Activated CD4-positive, alpha-beta T cell treated with anti-CD3 and anti-CD28 coated beads, Interleukin-2, amount 50 U/mL, for 16 hours (primary cell): ENCODE measurements at places on chromosomes 2 and 18.

- DNase-seq: no peak
These were observed 37.7 kb upstream of the CNGA3 start for GRCh38 chr2:98308532-98308931.

GRCh38 chr2:214193943-214194342 lies 216.9 kb upstream of the VWC2L start:
- DNase-seq: no peak

DNA sequence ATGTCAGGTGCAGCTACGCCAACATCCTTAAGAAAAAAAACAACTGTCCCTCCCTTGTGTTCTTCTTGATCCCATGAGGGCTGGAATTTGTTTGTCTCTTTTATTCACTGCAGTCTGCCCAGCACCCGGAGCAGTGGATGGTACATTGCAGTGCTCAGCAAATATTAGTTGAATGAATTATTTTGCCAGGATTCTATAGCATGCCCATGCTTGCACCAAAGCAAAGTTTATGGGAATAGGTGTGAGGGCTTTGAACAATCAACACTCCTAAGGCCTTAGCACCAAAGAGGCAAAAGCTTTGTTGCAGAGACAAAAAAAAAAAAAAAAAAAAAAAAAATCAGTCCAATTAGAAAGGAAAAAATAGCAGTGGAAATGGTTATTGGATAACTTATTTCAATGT lies 28.7 kb upstream of the DCC start:
- no peak for DNase-seq

GRCh38 chr2:68734688-68735525 lies at the start of gene ARHGAP25:
Gene ARHGAP25 (plus strand): TSS chr2:68734811. CDS start chr2:68735200, 389 bp downstream.
- peak; percentile 87 for DNase-seq

DNA sequence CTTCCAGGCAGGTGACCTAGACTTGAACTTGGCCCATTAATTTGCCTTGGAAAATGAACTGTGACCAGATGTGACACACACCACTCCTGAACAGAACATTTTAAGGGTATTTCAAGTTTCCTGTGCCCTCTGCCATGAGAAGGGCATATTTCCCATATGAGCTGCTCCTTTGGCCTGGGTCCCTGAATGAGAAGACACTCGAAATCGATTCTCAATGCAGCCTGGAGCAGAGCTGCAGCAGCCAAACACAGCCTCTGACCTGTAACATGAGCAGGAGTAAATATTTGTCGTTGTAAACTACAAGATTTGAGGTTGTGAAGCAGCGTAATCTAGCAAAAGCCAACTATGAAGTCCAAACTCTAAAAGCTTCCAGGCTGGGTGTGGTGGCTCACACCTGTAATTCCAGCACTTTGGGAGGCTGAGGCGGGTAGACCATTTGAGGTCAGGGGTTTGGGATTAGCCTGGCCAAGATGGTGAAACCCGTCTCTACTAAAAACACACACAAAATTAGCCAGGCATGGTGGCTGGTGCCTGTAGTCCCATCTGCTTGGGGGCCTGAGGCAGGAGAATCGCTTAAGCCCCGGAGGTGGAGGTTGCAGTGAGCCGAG lies 30.1 kb upstream of the SOS1 start:
- no peak for DNase-seq

DNA sequence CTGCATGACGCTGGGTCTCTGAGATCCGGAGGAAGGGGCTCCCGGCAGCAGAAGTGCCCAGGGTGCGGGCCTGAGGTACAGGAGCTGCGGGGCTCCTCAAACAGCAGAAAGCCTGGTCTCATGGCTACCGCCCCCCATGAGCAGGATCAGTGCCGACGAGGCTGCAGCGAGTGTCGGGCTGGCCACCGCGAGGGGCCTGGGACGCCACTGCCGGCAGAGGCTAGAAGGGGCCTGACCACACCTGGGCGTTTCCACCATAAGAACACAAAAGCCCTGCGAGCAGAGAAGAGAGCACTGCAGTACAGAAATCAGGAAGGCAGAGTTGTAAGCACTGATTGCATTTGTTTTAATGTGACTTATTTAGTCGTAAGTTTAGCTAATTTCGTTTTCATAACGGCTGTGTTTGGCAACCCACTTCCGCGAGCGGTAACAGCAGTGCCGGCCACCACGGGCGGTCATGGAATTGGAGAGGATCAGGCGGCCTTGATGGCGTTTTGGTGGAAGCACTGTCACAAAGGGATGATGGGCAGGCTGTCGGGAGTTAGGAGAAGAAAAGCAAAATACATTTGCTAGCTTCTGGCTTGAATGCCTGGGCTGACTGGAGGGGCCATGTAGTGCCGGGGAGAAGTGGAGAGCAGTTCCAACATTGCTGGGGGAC lies 117.4 kb downstream of the HDAC4 start:
- no peak for DNase-seq

DNA sequence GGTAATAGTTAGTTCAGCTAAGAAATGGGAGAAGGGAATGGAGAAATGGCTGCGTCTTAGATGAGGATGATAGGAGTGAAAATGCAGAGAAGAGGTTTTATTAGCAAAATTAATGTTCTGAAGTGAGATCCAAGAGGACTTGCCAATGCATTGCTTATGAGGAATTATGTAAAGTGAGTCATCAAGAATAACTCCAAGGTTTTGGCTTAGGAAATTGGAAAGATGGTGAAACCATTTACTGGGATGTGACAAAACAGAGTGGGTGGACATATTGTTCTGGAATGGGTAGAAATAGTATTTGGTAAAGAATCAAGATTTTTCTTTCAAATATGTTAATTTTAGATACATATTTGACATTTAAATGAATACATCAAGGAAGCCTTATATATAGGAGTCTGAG lies 306.6 kb upstream of the CYRIA start:
- no peak for DNase-seq

- peak; percentile 62 for DNase-seq
These were observed 63.3 kb downstream of the RAB31 start for GRCh38 chr18:9771261-9771976.
